ENCODE measurements at places on chromosomes 12 and 14.
A peak's percentile ranks its signal among the peaks of the same experiment; 100 is the strongest.

GRCh38 chr12:92504594-92504981 lies 198.2 kb upstream of the PLEKHG7 start:
- no peak for DNase-seq

GRCh38 chr12:75781532-75782046 lies 250.0 kb downstream of the PHLDA1 start:
- no peak for DNase-seq

DNA sequence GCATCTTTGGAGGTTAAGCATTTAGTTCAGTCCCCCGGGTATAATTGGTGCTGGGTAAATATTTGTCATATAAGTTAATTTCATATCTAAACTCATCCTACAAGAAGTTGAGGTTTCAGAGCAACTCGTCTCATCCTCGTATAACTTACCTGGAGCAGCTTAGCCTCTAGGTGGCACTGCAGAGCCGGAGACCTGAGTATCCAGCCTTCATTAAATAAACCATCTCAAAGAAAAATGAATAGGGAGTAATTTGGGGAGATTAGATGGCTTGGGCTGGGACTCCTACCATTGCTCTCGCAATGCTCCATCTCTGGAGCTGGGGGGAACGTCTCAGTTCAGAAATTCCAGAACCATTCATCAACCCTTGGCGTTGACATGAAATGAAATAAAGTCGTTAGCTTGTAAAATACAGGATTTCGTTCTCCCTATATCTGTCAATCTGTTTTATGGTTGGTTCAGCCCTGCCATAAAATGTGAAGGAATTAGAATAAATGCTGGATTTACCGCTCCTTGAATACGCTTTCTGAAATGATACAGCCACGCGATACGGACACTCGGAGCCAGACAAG lies 122.9 kb upstream of the TMEM132D start:
- DNase-seq: no peak

GRCh38 chr14:64442300-64442988 lies 22.9 kb upstream of the AKAP5 start:
- DNase-seq: no peak

DNA sequence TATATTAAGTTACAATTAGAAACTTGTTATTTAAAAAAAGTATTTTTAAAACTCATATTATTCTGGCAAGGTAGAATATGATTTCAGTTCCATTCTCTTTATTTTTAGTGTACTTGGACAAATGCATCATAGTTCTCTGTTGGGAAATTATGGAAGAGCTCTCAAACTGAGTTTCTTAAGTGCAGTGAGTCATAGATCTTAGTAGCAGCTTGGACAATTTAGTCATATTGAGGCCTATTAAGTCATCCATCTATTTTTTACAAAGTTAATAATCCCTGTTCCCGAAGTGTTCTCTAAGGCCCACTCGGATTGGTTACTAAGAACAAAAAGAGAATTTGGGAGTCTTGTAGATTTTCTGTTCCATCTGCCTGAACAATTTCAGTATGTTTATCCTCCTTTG lies 113.9 kb downstream of the ANO4 start:
- DNase-seq: peak; percentile 60

DNA sequence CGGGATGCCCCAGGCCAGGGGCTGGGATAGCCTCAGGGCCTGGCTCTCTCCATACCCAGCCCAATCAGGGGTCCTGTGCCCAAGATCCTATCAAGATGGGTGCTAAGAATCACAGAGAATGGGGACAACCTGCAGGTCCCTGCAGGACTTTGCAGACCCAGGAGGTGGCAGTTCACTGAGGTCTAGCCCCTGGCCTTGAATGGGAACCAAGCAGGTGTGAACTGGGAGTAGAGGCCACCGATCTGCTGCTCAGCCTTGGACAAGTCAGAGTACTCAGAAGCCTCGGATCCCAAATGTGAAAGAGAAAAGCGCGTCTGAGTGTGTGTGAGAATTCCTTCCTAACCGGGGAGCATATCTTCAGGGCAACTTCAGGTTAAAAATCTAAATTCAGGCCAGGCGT lies 76.2 kb downstream of the ARL6IP4 start:
- no peak for DNase-seq

- no peak for DNase-seq
These were observed 1165.9 kb upstream of the TMEM132C start for GRCh38 chr12:127101076-127101475.

DNA sequence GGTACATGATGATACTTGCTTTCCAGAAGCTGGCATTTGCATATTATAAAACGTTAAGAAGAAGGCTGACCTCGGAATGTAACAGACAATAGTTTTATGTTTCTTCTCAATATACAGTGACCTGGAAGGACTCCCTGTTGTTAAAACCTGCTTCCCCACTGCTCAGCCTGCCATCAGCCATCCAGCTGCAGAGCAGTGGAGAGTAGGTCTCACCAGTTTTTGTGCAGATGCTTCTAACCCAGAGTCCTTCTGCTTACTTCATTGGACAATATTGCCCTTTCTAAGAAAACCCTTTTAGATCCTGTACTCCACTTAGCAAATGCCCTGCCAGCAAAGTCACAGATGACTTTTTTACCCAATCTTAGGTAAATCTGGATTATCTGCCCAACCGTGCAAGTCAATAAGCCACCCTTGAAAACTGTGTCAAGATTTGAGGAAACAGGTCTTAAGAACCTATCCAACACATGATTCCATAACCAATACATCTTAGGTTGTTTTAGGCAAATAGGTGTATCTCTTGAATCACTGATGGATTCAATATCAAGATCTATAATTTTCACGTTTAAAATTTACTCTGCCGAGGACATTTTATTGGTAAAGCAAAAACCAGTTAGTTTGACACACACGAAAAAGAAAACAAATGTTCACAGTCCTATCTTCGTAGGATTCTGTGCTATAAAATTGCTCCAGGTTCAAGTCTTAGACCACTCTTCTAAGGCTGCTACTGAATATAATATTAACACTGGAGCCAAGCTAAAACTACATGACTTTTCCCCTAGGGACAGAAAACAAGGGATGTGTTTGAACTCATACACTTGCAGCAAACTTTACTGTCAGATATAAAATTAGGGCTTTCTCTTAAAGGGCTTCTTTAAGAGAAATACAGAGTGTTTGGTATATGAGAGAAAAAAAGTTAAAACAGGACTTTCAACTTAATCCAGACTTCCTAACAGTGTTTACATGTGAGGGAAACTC lies 5.7 kb downstream of the PHLDA1 start:
- no peak for DNase-seq

GRCh38 chr14:73754911-73755360 lies 40.8 kb upstream of the PNMA1 start:
- peak; percentile 66 for DNase-seq

GRCh38 chr12:126910570-126910969 lies 1356.4 kb upstream of the TMEM132C start:
- no peak for DNase-seq

- peak; percentile 95 for DNase-seq
These were observed at the start of gene POMT2 for GRCh38 chr14:77320238-77320935. Gene POMT2, minus strand, starts transcription at chr14:77320883. Its CDS starts 202 bp downstream, at chr14:77320681.

- no peak for DNase-seq
These were observed 41.2 kb upstream of the CRY1 start for GRCh38 chr12:107134558-107134957.

- DNase-seq: no peak
These were observed 2.5 kb downstream of the LPCAT3 start for GRCh38 chr12:7015555-7016370.

DNA sequence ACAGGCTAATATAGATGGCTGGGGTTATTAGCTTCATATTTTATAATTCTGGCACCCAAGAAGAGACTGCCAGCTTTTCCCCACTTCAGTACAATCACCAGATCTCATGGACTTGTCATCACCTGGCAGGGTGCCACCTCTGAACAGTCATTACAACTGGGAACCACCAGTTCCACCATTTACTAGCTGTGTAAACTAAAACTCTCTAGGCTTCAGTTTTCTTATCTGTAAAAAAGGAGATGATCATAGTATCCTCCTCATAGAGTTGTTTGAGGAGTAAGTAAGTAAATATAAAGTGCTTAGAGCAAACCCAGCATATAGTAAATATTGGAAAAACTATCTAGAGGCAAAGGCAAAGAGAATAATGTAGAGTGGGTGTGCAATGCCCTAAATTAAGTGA lies 19.3 kb downstream of the CPNE8 start:
- peak; percentile 14 for DNase-seq

DNA sequence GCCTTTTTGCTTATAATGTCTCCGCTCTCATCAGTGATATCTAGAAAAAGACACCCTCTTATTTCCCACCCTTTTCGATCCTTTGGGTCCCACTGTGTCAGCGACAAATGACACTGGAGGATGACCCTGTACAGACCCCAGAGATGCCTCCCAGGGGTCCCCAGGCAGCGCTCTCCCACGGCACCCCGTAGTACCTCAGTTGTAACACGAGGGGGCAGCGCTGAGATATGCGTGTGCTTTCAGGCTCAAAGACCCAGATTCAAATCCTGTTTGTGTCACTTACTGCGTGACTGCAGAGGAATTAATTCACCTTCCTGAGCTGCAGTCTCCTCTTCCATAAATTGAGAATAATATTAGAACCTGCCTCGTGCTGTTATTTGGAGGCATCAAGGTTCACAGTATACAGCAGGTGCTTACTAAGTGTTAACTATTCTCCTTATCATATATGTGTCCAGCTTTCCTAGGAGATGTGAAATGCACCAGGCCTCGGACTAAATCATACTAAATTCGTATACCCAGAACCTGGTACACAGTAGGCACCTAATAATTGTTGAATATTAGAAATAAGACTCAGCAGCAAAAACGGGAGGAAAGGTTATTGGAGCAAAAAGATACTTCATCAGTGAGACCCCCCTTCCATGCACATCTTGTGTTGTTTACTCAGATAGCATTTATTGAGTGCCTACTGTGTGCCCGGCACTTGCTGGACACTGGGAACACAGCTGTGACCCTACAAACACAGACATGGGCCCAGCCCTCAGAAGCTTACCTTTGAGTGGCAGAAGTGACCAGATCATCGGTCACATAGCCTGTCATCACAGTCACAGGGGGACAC lies 99.9 kb downstream of the PHETA1 start:
- no peak for DNase-seq

GRCh38 chr12:105352052-105352451 lies 21.6 kb downstream of the C12orf75 start:
- DNase-seq: no peak

GRCh38 chr12:32002848-32003493 lies 43.8 kb downstream of the RESF1 start:
- peak; percentile 26 for DNase-seq

DNA sequence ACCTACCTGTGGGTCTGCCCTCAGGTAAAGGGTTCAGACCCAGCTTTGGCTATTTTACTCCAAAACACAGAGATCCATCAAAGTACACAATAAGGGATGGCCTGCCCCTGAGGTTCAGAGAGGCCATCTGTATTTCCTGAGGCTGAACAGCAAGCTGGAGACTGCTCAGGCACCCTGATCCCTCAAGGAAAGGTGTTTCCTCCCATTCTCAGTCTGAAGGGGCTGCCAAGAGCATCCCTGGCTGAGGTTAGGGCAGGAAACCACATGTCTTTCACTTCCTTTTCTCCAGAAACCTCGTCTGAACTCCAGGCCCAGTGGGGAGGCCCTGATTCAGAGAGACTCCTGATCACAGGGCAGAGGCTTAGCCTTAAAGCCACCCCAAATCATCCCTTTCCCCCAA lies 1.5 kb downstream of the RILPL1 start:
- no peak for DNase-seq

DNA sequence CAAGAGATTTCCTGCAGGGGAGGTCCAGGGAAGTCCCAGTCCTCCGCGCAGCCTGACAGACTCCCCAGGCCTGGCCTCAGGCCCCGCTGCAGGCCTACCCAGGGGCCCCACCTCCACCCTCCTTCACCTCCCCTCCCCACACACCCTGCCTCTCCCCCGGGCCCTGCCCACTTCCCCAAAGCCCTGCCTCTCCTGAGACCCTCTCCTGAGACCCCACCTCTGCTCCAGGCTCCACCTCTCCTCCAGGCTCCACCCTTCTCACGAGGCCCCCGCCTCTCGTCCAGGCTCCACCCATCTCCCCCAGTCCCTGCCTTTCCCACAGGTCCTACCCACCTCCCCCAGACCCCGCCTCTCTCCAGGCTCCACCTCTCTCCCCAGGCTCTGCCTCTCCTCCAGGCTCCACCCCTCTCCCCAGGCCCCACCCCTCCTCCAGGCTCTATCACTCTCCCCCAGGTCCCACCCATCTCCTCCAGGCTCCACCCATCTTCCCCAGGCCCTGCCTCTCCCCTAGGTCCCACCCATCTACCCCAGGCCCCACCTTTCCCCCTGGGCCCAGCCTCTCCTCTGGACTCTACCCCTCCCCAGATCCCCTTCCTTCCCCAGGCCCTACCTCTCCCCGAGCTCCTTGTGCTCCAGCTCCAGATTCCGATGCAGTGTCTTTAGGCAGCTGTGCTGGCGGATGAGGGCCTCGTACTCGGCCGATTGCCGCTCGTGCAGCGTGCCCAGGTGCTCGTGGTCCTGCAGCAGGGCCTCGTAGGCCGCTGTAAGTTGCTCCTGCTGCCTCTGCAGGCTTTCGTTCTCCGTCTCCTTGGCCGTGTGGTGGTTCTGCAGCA lies 58.8 kb upstream of the GPR68 start:
- DNase-seq: no peak
